Tibial nerve (tissue), 4 donors: ENCODE measurements at places on chromosomes 5 and 9. TPM values are rescaled to one million over a fixed set of nuclear protein-coding genes. Genes with fewer than 3 reads are reported as not detected.

GRCh38 chr9:91908746-91909145 lies 41.3 kb downstream of the ROR2 start:
- H3K27ac ChIP-seq: no peak overlapping the region
- no peaks in the 10 kb centered on the region for H3K36me3 ChIP-seq
- DNase-seq: no peak
- no peak overlapping the region for H3K4me3 ChIP-seq
- no peaks in the 10 kb centered on the region for H3K4me1 ChIP-seq

CYLC2 gene
- total RNA-seq: not detected

AIF1L gene
- total RNA-seq: 42.9 TPM

DNA sequence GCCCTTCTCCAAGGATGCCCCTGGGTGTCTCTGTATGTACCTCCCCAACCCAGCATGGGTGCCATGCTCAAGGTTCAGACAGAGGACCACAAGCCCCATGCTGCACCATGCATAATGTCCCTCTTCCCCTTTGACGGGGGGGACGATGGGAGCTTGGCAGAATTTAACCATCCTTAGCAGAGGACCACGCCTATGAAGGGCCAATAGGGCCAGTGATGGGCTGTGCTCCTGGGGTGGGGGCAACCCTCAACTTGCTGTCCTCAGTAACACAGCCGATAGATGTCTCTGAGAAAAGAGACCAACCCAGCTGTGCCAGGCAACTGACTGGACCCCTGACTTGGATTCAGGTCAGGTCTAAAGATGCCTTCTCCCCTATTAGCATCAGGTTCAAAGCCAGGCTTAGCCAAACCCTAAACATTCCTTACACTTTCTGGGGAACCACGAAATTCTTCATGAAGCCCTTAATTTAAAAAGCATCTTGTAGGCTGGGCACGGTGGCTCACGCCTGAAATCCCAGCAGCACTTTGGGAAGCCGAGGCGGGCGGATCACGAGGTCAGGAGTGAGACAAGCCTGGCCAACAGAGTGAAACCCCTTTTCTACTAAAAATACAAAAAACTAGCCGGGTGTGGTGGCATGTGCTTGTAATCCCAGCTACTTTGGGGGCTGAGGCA lies 20.7 kb upstream of the JADE2 start:
- no peak for DNase-seq
- no peaks in the 10 kb centered on the region for H3K36me3 ChIP-seq
- H3K4me1 ChIP-seq: peaks cover 20% of the 10 kb centered on the region

DNA sequence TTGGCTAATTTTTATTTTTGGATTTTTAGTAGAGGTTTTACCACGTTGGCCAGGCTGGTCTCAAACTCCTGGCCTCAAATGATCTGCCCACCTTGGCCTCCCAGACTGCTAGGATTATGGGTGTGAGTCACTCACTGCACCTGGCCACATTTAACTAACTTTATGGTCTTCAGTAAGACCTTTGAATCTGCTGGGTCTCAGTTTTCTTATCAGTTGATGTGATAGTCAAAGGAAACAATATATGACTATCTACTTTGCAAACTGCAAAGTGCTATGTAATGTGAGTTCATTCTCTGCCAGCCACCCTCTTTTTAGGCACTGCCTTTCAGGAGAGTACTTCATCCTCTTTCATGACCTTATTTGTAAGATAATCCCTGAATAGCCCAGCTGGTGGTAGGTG lies 474.7 kb downstream of the PDE4D start:
- H3K27me3 ChIP-seq: no peaks in the 10 kb centered on the region
- no peak for DNase-seq
- H3K4me3 ChIP-seq: no peak overlapping the region
- H3K27ac ChIP-seq: no peak overlapping the region
- no peaks in the 10 kb centered on the region for H3K36me3 ChIP-seq
- H3K4me1 ChIP-seq: no peaks in the 10 kb centered on the region

DNA sequence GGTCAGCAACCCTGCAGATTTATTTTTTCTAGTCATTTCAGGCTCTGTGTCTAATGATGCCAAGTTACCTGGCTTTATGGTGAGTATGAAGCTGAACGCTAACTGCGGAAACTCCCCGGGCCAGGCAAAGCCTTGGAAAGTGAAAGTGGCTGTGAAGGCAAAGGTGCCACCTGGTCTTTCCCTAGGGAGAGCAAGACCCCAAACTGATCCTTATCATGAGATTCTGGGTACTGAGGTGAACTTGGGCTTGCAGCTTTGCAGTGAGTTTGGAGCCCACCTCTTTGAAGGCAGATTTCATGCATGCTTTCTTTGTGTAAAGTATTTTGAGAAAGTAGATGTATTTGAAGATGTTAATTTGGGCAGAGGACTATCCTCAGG lies 63.3 kb downstream of the CARTPT start:
- DNase-seq: no peak
- no peaks in the 10 kb centered on the region for H3K27me3 ChIP-seq
- no peaks in the 10 kb centered on the region for H3K36me3 ChIP-seq
- H3K4me1 ChIP-seq: peaks cover 7% of the 10 kb centered on the region
